Purkinje cell (primary cell): ENCODE measurements at places on chromosomes 7 and 10. TPM values are rescaled to one million over a fixed set of nuclear protein-coding genes. Genes with fewer than 3 reads are reported as not detected.

The LMBR1 gene
- 70.8 and 75.4 TPM in 2 replicates for polyA plus RNA-seq

The MMP21 gene
- not detected in 2 replicates for polyA plus RNA-seq

The MAPK8 gene
- 12.5 and 13.0 TPM in 2 replicates for polyA plus RNA-seq

The TWIST1 gene
- polyA plus RNA-seq: not detected in 2 replicates

The PVRIG gene
- polyA plus RNA-seq: not detected in 2 replicates

The FAM170B gene
- polyA plus RNA-seq: not detected in 2 replicates

The NYAP1 gene
- polyA plus RNA-seq: not detected in 2 replicates

The CYP2C19 gene
- 0.94 and 2.6 TPM in 2 replicates for polyA plus RNA-seq

The ATOH7 gene
- 1.2 and 1.5 TPM in 2 replicates for polyA plus RNA-seq

The CABCOCO1 gene
- not detected in 2 replicates for polyA plus RNA-seq

The CFAP46 gene
- 2.4 TPM in 1 of 2 replicates, not detected in the other for polyA plus RNA-seq

The LEP gene
- not detected in 2 replicates for polyA plus RNA-seq

The ATG9B gene
- 2.2 TPM in 2 replicates for polyA plus RNA-seq

The VENTX gene
- polyA plus RNA-seq: not detected in 2 replicates

The MAGI2 gene
- polyA plus RNA-seq: 58.8 and 67.8 TPM in 2 replicates

The ENTPD1 gene
- polyA plus RNA-seq: 3.6 and 4.6 TPM in 2 replicates

The TRIL gene
- polyA plus RNA-seq: 8.6 and 16.1 TPM in 2 replicates

The COL17A1 gene
- not detected in 2 replicates for polyA plus RNA-seq

The SMKR1 gene
- polyA plus RNA-seq: 4.8 and 5.9 TPM in 2 replicates

The FXYD4 gene
- not detected in 2 replicates for polyA plus RNA-seq

The CFTR gene
- polyA plus RNA-seq: 1.6 TPM in 1 of 2 replicates, not detected in the other

The ACHE gene
- 0.73 and 1.6 TPM in 2 replicates for polyA plus RNA-seq

The AKR1B15 gene
- polyA plus RNA-seq: not detected in 2 replicates

The WNT8B gene
- not detected in 2 replicates for polyA plus RNA-seq

The HOXA3 gene
- polyA plus RNA-seq: not detected in 2 replicates

The BICC1 gene
- polyA plus RNA-seq: not detected in 2 replicates

The ADAM8 gene
- 0.11 TPM in 1 of 2 replicates, not detected in the other for polyA plus RNA-seq

The PLXNA4 gene
- polyA plus RNA-seq: 1.9 and 4.0 TPM in 2 replicates

The GRID2IP gene
- 1.2 and 1.7 TPM in 2 replicates for polyA plus RNA-seq

The PPP1R3A gene
- not detected in 2 replicates for polyA plus RNA-seq

The SEMA4G gene
- polyA plus RNA-seq: 40.3 and 76.9 TPM in 2 replicates

The ALOX5 gene
- polyA plus RNA-seq: 0.27 TPM in 1 of 2 replicates, not detected in the other

The TRIM73 gene
- 0.27 TPM in 1 of 2 replicates, not detected in the other for polyA plus RNA-seq

The ERV3-1 gene
- polyA plus RNA-seq: 5.0 and 6.5 TPM in 2 replicates

The TMEM213 gene
- polyA plus RNA-seq: not detected in 2 replicates

The UTF1 gene
- not detected in 2 replicates for polyA plus RNA-seq

The SPDYE18 gene
- not detected in 2 replicates for polyA plus RNA-seq

The SLC29A4 gene
- 1.1 and 1.2 TPM in 2 replicates for polyA plus RNA-seq

The PARP12 gene
- not detected in 2 replicates for polyA plus RNA-seq

The ASAH2 gene
- polyA plus RNA-seq: 1.7 and 4.4 TPM in 2 replicates

The FAM25A gene
- polyA plus RNA-seq: not detected in 2 replicates

The NACAD gene
- 1.7 and 4.8 TPM in 2 replicates for polyA plus RNA-seq

The PRR15 gene
- not detected in 2 replicates for polyA plus RNA-seq

The SORCS3 gene
- 0.69 and 5.0 TPM in 2 replicates for polyA plus RNA-seq

The IGFBP3 gene
- 2.7 and 10.5 TPM in 2 replicates for polyA plus RNA-seq

The MET gene
- 0.21 and 2.1 TPM in 2 replicates for polyA plus RNA-seq

The EMX2 gene
- not detected in 2 replicates for polyA plus RNA-seq

The MYO3A gene
- polyA plus RNA-seq: not detected in 2 replicates

The SPDYE6 gene
- polyA plus RNA-seq: 0.46 TPM in 1 of 2 replicates, not detected in the other

The SLC26A5 gene
- not detected in 2 replicates for polyA plus RNA-seq

The PRSS37 gene
- polyA plus RNA-seq: 0.39 and 1.6 TPM in 2 replicates

The FOXP2 gene
- 24.4 and 41.5 TPM in 2 replicates for polyA plus RNA-seq

The MYH16 gene
- not detected in 2 replicates for polyA plus RNA-seq

The PURB gene
- polyA plus RNA-seq: 5.2 and 6.3 TPM in 2 replicates

The TMEM184A gene
- polyA plus RNA-seq: not detected in 2 replicates

The COL26A1 gene
- 1.7 and 3.0 TPM in 2 replicates for polyA plus RNA-seq

The GPR37 gene
- 2.7 TPM in 1 of 2 replicates, not detected in the other for polyA plus RNA-seq

The CLRN3 gene
- polyA plus RNA-seq: not detected in 2 replicates

The OR2AE1 gene
- not detected in 2 replicates for polyA plus RNA-seq
